Stimulated activated CD4-positive, alpha-beta T cell treated with anti-CD3 and anti-CD28 coated beads, Interleukin-4, amount 100 ng/mL, for 1 hour (primary cell): ENCODE measurements at places on chromosomes 5 and 9.
A peak's percentile ranks its signal among the peaks of the same experiment; 100 is the strongest.

GRCh38 chr5:163898873-163899272 lies 393.5 kb downstream of the MAT2B start:
- DNase-seq: no peak

GRCh38 chr5:93925321-93925720 lies 183.9 kb upstream of the POU5F2 start:
- no peak for DNase-seq

GRCh38 chr5:88203981-88204750 lies 64.5 kb downstream of the TMEM161B start:
- peak; percentile 4 for DNase-seq

GRCh38 chr9:124414612-124415011 lies 630 bp downstream of the PSMB7 start:
- no peak for DNase-seq

DNA sequence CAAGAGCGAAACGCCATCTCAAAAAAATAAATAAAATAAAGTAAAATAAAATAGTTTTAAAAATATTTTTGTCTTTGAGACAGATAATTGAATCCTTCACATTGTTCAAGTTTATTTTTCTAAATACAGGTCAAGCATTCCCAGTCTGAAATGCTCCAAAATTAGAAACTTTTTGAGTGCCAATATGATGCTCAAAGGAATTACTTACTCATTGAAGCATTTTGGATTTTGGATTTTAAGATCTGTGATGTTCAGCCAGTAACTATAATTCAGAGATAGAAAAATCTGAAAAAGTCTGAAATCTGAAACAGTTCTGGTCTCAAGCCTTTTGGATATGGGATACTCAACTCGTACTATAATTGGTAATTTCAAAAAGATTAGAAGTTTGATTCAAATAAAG lies 39.8 kb downstream of the RBM27 start:
- DNase-seq: no peak

DNA sequence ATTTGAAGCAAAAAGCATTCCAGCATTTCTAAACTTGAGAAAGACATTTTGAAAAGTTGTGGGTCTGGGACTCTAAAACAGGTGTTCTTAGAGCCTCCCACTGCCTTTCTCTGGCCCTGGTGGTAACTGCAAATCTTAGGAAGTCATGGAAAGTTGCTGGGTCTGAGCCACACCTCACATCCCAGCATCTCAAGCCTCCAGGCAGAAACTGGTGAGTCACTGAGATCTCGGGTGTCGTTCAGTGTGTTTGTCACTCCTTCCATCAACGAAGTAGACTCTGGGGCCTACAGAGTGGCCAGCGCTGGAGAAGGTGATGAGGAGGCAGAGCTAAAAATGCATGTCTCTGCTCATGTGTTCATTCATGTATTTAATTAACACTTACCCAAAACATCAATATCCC lies 59.6 kb upstream of the C5orf58 start:
- no peak for DNase-seq

- no peak for DNase-seq
Measured at GRCh38 chr9:8904771-8905515, 1105.4 kb upstream of the DMAC1 start.

DNA sequence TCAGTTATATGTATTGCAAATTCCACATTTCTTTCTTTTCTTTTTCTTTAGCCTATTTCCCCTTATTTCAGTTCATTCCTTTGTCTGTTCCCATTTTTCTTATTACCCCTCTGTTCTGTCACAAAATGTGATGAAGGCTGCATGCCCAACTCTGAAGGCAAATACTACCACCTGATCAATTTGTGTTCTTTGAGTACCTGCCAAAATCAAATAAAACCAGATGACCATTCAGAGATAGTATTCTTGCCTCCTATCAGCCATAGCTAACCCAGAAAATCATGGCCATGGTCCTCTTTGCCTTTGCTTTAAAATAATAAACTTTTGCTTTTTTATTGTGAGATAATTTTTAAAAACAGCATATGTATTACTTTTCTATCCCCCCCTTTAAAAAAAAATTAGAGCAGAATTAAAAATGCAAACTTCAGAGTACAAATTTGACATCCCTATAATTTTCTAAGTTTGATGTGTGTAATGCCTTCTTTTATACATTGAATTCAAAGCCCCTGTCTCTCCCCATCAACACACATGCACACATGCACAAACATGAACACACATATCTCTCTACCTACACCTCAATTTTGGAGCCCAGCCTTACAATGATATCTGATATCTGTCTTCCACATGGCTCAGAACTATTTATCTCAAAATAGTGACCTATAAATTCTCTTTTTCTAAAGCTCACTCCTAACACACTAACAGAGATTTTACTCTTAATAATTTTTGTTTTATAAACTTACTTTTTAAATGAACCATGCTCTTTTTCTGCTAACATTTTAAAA lies 3.5 kb downstream of the RFESD start:
- no peak for DNase-seq

- DNase-seq: no peak
Measured at GRCh38 chr5:125002727-125003598, 256.5 kb upstream of the ZNF608 start.

DNA sequence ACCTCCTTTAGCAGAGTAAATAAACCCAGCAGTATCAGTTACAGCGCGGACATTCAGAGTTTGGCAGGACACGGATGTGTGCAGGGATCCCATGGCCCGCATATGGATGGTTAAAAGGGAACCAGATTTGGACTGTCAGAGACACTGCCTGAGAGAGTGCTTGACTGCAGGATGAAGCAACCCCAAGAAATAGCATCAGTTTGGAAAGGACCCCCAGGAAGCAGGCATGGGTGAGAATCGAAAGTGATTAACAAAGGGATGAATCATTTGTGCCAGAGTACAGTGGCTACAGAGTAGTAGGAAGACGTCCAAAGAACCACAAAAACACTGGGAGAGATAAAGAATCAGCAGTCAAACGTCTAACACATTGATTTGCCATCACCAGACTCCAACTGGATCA lies 5.5 kb downstream of the C7 start:
- DNase-seq: no peak

GRCh38 chr5:110099572-110099971 lies 409.8 kb downstream of the MAN2A1 start:
- DNase-seq: no peak

DNA sequence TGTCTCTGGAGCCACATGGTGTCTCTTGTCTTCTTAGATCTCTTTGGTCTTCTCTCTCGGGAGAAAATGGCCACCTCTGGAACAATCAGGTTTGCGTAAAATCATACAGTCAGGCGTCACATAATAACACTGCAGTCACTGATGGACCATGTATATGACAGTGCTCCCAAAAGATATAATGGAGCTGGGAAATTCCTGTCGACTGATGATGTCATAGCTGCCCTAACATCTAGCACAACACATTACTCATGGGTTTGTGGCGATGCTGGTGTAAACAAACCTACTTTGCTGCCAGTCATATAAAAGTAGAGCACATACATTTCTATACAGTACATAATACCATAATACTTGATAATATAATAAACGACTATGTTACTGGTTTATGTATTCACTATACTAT lies 30.1 kb upstream of the RAI14 start:
- no peak for DNase-seq

DNA sequence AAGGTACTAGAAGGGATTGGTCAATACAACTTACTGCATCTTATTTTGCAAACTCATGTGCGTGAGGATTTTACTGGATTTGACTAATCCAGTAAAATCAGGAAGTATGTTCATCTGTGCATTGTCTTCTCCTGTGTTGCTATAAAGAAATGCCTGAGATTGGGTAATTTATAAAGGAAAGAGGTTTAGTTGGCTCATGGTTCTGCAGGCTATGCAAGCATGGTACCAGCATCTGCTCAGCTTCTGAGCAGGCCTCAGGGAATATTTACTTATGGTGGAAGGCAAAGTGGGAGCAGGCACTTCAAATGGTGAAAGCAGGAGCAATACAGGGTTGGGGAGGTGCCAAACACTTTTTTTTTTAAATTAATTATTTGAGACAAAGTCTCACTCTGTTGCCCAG lies 2199.5 kb upstream of the WWC1 start:
- DNase-seq: no peak

DNA sequence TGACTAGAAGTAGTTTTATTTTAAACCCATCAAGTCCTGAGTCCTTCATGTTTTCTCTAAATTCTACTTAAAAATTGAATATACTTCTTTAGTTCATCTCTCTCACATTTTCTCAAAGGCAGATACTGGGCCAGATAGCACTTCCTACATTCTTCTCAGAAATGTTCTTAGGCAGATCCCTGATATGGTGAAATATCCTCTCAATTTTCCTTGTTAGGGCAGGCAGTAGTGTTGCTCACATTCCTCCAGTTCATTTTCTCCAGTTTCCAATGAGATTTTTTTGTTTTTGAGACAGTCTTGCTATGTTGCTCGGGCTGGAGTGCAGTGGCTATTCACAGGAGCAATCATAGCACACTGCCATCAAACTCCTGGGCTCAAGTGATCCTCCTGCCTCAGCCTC lies 5.7 kb downstream of the GCNT1 start:
- DNase-seq: no peak

DNA sequence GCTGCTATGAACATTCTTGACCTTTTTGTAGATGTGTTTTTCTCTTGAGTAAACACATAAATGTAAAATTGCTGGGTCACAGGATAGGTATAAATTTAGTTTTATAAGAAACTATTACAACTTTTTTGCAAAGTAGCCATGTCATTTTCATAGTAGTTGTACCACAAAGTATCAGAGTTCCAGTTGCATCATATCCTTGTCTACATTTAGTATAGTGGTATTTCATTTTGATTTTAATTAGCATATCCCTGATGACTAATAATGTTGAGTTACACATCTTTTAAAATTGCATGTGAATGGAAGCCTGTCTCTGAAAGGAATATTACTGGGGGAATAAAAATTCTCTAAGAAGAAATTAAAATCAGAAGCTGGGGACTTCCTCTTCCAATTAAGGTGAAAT lies 85.4 kb downstream of the TMEM161B start:
- no peak for DNase-seq

- no peak for DNase-seq
Measured at GRCh38 chr5:158590746-158591300, 508.9 kb downstream of the EBF1 start.

DNA sequence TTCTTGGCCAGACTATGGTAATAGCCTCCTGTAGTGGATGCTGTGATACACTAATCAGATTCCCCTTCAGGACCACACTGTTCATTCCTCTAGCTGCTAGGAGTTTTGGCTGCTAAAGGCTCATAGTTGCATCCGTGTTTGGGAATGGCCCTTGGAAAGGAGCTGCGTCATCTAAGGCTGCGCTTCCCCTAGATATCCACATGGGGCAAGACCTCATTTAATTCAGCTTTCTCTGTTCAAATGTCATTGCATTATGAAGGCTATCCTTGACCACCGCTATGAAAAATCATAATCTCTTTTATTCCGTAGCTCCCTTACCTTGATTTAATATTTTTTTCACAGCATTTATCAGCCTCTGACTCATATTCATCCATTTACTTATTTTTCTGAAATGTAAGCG lies 258.3 kb upstream of the NR4A3 start:
- no peak for DNase-seq

DNA sequence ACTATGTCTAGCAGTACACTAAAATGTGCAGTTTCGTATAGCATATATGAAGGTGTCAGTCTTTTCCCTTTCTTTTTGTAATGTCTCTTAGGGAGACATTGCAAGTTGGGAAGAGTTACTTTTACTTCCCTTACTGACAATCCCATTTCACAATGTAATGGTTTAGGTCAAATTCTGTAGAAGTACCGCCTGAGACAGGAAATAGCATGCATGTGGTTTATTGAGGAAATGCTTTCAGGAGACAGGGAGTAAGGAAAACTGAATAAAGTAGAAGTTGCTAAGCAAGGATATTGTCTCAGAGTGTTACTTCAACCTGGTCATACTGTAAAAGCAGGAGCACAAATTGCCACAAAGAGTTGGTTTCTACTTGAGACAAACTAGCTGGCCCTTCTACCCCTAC lies 32.1 kb upstream of the MSANTD3 start:
- no peak for DNase-seq
